Stimulated activated CD4-positive, alpha-beta T cell treated with anti-CD3 and anti-CD28 coated beads, Interleukin-4, amount 100 ng/mL, for 24 hours (primary cell): ENCODE measurements at places on chromosomes 4 and X.

DNA sequence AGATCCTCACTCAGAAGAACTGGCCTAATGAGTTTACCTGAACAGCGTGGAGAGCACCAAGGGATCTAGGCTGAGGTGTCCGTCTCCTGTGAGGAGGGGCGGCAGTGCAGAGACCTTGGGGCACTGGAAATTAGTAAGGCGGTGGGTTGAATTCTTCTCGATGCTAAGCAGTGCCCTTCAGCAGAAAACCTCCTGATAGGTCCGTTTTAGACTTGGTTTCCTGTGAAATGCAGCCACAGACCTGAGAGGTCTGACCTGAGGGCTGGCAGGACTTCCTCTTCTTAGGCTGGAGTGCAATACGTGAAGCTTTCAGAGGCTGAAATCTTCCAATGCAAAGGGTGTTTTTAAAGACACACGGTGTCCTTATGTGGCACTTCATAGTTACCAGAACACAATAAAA is at the start of gene CLNK:
Gene CLNK (minus strand): TSS at position 138 of the 400 bp plus-strand sequence. CDS start 16,899 bp downstream, outside the sequence.
- no peak for DNase-seq

- DNase-seq: no peak
Measured at GRCh38 chr4:526189-526909, 27.3 kb downstream of the PIGG start.

DNA sequence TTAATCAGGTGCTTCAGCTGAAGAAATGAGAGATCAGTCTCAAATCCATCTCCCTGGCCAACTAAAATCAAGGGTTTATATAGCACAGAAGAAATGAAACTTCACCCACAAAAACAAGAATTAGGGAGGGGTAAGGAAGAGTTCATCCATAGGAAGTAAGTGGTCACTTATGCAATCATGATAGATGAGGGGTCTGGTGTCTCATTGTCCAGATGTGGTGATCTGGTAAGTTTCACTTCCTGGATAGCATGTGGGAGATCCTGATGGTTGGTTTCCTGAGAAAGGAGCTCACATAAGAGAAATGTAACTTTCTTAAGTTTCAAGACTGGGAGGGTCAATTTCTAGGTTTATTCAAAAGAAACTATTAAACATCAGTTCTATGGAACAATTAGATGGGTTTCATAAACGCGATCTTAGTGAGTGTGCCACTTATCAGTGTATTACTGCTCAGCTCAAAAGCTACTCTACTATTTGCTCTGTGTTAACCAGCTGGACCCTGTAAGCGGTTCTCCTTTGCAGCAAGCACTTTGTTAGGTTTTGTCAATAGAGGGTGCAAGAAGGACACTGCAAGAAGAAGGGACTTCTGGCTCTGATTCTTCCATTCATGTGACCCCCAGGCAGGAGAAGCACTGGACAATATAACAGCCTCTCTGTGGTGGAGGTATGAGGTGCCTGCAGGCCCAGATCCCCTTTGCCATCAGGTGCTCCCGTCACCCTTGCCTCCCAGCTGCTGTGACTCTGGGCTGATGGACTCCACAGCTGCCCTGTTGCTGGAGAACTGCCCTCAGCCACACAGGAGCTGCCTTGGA is 35.4 kb upstream of the HPSE start:
- no peak for DNase-seq

- DNase-seq: no peak
Measured at GRCh38 chr4:61799794-61800193, 599.7 kb downstream of the ADGRL3 start.

GRCh38 chr4:123585111-123585510 is 188.5 kb downstream of the SPRY1 start:
- no peak for DNase-seq

DNA sequence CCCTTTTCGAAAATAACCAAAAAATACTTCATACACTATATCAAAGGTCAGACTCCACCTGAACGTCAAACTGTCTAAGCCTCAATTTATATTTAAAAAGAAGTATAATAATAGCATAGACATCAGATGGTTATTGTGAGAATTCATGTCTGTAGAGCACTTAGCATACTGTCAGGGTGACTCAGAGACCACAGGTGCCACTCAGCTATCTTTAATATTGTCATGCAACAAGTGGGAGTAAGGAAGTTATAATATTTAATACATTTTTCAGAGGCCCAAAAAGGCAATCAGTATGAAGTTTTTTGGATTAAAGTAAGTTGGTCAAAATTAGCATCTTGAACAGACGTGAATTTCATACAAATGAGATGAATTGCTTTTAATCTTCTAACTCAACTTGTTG is 93.3 kb downstream of the PHOX2B start:
- DNase-seq: no peak

GRCh38 chrX:9055354-9055753 is 21.4 kb upstream of the FAM9B start:
- no peak for DNase-seq

DNA sequence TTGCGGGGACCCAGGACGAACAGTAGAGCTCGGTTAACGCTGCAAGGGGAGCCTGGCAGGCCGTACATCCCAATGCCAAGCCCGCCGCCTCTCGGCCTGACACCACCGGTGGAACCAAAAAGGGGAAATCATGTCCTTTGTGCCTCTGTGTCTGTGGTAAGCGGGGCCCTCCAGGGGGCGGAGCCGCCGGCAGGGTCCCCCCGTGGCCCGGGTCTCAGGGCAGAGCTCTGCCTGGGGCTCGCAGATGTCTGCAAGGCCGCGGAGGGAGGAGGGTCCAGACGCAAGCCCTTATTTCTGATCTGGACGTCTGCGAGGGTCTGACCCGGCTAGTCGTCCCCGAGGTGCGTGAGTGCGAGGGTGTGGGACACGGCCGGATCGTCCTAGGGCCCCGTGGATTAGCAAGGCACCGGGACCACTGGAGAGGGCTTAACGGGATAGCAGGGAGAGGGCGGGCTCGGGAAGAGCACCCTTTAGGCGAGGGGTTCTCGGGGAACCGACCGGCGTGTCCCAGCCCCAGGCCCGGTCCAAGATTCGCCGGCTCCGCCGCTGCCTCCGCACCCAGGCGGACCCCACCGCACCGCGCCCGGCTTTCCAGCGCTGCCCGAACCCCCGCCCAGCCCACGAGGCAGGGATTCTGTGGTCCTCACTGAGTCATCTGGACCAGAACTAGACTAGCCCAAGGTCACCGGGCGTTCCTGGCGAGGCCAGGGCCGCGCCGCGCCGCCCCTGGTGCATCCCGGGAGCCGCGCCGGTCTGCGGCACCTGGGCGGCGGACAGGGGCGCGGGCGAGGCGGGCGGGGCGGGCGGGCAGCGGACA is 863 bp upstream of the FAM193A start:
- peak; percentile 46 for DNase-seq

- no peak for DNase-seq
Measured at GRCh38 chrX:46647251-46647650, 73.7 kb downstream of the CHST7 start.

GRCh38 chr4:108213308-108213707 is 44.6 kb upstream of the LEF1 start:
- no peak for DNase-seq

- no peak for DNase-seq
Measured at GRCh38 chr4:24560868-24561368, 23.4 kb downstream of the DHX15 start.

GRCh38 chr4:142265536-142265935 is 580.6 kb downstream of the INPP4B start:
- peak; percentile 28 for DNase-seq

DNA sequence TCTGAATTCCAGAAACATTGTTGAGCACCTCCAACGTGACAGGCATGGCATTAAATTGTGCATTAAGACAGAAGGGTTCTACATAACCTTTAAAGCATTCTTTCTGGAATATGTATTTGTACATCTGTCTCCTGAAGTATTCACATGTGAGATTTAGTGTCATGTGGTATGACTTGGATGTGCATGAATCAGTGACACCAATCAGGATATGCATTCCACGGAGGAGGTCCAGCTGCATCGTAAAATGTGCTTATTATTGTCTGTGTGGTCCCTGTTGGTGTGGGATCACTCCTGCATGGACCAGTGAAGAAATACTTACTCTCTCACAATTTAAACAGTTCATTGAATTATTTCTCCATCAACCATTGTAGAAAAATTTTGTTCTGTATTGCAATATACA is 149.0 kb downstream of the MID1 start:
- no peak for DNase-seq

DNA sequence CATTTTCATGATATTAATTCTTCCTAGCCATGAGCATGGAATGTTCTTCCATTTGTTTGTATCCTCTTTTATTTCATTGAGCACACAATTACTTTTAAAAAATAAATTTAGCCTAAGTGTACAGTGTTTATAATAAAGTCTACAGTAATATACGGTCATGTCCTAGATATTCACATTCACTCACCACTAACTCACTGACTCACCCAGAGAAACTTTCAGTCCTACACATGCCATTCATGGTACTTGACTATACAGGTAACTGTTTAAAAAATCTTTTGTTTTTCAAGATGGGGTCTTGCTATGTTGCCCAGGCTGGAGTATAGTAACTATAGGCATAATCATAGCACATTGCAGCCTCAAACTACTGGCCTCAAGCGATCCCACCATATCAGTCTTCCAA is 348.1 kb downstream of the RAPGEF2 start:
- DNase-seq: no peak

- no peak for DNase-seq
Measured at GRCh38 chr4:108120789-108121188, 47.9 kb downstream of the LEF1 start.

- no peak for DNase-seq
Measured at GRCh38 chr4:156968479-156968984, 3.1 kb downstream of the PDGFC start.

DNA sequence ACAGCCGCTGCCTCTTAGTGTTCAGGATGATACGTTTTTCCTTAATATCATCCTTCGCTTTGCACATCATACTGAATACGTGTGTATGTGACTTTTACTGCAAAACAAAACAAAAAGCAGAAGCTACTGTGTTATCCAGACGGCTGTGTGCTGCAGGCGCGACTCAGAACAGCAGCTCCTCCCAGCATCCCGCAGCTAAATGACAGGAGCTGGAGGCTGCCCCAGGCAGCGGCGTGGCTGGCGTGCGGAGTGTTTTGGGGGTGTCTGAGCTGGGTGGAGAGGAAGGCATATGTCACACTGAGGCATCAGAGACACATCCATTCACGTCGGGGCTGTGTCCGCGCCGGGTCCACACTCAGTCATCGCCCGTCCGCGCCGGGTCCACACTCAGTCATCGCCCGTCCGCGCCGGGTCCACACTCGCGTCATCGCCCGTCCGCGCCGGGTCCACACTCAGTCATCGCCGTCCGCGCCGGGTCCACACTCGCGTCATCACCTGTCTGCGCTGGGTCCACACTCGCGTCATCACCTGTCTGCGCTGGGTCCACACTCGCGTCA is 16.6 kb downstream of the PCGF3 start:
- no peak for DNase-seq

DNA sequence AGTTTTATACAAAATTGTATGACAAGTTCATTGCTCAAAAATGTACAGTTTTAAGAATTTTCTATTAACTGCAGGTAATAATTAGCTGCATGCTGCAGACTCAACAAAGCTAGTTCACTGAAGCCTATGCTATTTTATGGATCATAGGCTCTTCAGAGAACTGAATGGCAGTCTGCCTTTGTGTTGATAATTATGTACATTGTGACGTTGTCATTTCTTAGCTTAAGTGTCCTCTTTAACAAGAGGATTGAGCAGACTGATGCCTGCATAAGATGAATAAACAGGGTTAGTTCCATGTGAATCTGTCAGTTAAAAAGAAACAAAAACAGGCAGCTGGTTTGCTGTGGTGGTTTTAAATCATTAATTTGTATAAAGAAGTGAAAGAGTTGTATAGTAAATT is 131.0 kb downstream of the TET2 start:
- DNase-seq: no peak

GRCh38 chr4:147923854-147924253 is 192.0 kb downstream of the ARHGAP10 start:
- DNase-seq: no peak

- no peak for DNase-seq
Measured at GRCh38 chr4:26993967-26994366, 133.3 kb downstream of the STIM2 start.

- no peak for DNase-seq
Measured at GRCh38 chr4:95095348-95095974, 337.7 kb downstream of the BMPR1B start.

DNA sequence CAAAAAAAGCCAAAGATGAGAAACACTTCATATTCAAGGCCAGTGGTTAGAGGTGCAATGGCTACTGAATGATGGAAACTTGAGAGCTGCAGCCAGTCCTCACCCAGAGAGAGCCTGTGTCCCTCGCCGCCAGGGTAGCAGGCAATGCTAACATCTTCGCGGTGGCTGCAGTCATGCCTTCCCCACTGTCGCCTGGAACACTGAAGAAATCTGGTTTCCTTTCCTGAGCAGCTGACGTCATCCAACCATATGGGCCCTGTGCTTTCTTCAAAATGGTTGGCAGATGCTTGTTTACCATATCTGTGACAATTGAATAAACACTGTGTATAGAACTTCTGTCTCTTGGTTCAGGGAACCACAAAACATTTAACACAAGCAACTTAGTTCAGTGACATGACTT is 39.7 kb downstream of the PRSS12 start:
- DNase-seq: no peak

GRCh38 chrX:1521459-1521956 is 15.5 kb downstream of the P2RY8 start:
- peak; percentile 69 for DNase-seq

GRCh38 chr4:38306482-38307071 is 346.4 kb downstream of the PTTG2 start:
- peak; percentile 61 for DNase-seq

- no peak for DNase-seq
Measured at GRCh38 chr4:38935391-38936073, 67.9 kb downstream of the FAM114A1 start.

- DNase-seq: no peak
Measured at GRCh38 chr4:158912806-158913205, 144.0 kb downstream of the FNIP2 start.

- DNase-seq: no peak
Measured at GRCh38 chrX:22378296-22378695, 105.6 kb downstream of the CBLL2 start.

- no peak for DNase-seq
Measured at GRCh38 chr4:187500796-187501195, 494.8 kb upstream of the ZFP42 start.

DNA sequence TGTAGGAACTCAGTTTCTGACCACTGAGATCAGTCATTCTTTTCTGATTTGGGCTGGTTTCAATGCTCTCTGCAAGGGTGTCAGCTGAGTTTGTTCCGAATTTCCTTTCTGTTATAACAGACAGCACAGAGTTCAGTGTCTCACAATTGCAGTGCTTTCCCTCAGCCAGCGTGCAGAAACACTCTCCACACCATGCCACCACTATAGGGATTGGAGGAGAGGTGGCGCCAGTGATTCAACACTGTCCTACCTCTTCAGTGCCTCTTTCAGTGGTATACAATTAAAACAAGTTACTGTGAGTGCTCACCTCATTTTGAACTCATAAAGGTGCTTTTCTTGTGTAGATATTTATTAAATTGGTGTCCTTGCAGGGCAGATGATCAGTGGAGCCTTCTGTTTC is 413.2 kb upstream of the CXorf51B start:
- DNase-seq: no peak

- no peak for DNase-seq
Measured at GRCh38 chr4:118936406-118936805, 47.8 kb downstream of the SYNPO2 start.

GRCh38 chrX:54721424-54721823 is 76.6 kb downstream of the ITIH6 start:
- no peak for DNase-seq

GRCh38 chr4:128275346-128275745 is 12.3 kb downstream of the PGRMC2 start:
- no peak for DNase-seq
